ENCODE measurements at places on chromosomes 6 and 20. TPM values are rescaled to one million over a fixed set of nuclear protein-coding genes. Genes with fewer than 3 reads are reported as not detected.

NMBR gene
- total RNA-seq: not detected

SLC32A1 gene
- total RNA-seq: 3.4 TPM

AVP gene
- total RNA-seq: not detected

RBPJL gene
- total RNA-seq: not detected

- DNase-seq: no peak
Observed at GRCh38 chr20:50980071-50980681, 21.6 kb downstream of the MOCS3 start.

DNA sequence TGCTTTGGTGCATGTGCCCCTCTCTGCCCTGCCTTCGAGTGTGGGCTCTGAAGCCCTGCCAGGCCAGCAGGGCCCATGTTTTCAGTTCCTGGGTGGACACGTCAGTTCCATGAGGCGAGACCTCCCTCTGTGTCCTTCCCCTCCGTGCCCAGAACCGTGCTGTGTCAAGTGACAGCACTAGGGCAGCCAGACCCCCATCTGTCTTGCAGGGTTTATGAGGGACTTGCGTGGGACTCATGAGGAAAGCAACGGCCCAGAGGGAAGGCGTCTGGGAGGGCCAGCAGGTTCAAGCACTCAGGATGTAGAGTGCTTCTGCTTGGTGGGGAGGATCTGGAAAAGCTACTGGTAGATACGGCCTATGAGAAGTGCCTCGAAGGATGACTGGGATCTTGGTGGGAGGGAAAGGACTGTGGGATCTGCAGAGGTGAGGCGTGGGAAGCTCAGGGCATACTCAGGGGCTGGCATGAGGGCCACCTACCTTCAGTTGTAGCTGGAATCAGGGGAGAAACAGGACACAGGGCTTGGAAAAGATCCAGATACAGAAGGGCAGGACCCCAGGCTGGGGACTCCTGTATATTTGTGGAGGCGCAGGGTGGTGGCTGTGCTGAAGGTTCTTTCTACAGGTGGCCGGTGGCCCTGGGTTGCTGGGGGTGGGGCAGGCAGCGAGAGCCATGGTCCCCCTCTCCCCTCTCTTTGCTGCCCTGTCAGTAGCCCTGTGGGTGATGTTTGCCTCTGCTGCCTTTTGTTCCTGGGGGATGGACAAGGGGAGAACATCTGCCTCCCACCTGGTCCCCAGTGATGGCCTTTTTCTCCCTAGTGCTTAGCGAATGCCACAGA lies 5.5 kb downstream of the NPEPL1 start:
- no peak for DNase-seq

- DNase-seq: no peak
Observed at GRCh38 chr20:59988141-59988540, 29.9 kb downstream of the CDH26 start.

DNA sequence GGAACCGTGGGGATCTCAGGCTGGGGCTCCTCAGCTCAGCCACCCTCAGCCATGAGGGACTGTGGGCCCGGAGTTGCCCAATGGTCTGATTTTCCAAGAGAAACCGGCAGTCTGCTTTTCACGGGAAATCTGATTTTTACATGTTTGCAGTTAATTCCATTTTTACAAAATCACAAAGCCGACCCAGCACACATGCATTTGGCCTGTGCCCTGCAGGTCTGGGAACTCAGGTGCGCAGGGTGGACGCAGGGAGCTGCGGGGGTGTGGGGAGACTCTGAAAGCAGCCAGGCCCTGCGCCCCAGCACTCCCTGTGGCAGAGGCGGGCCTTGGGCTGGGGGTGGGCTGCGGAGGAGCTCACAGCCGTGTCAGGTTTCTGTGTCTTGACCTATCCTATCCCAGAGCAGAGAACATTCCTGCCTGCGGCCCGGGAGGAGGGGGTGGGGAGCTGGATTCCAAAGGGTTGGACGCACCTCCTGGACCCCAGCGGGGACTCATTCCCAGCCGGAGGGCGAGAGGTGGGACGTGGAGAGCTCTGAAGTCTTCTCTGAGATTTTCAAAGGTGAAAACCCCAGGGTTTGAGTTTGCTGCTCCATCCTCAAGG lies 60.6 kb downstream of the ADNP start:
- peak; percentile 68 for DNase-seq

- no peak for DNase-seq
Observed at GRCh38 chr20:58219342-58219700, 9.1 kb downstream of the ANKRD60 start.
